ENCODE measurements at places on chromosomes 1 and 21.

GRCh38 chr21:26983576-26983975, 16.7 kb upstream of the ADAMTS5 start:
- no peak for DNase-seq

DNA sequence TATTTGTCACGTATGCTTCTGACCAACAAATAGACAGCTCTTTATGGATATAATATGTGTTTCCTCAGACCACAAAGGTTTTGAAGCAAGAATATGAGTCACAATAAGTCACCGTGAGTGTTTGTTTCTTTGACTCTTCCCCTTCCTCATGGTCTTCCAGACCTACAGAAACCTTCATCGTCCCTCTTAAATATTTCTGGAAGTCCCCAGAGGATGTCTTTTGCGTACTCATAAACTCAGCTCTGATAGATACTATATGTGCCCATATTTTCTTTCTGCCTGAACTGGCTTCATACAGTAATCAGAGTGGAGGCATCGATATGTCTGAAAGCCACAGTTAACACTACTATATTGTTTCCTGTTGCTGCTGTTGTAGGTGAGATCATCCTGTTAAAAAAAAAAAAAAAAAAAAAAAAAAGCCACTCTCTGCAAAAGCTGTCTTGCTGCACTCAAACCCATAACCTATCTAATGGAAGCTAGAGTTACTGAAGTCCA, 38.4 kb downstream of the ADAMTS1 start:
- DNase-seq: no peak

DNA sequence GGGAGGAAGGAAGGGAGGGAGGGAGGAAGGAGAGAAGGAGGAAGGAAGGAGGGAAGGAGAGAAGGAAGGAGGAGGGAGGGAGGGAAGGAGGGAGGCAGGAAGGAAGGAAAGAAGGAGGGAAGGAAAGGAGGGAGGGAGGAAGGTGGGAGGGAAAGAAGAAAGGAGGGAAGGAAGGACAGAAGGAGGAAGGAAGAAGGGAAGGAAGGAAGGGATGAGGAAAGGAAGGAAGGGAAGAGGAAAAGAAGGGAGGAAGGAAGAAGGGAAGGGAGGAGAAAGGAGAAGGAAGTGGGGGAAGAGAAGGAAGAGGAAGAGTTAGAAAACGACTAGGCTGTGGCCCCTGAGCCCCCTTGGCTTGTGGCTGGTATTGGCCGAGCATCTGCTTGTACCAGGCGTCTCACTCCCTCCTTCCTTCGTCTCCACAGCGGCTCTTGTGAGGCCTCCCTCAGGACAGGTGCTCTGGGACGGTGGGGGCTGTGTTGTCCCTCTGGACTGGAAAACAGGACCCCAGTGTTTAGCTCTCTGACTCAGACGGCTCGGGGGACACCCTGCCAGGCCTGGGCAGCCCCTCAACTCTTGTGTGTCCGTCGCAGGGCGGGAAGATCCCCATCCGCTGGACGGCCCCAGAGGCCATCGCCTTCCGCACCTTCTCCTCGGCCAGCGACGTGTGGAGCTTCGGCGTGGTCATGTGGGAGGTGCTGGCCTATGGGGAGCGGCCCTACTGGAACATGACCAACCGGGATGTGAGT, 36.2 kb upstream of the C1QA start:
- DNase-seq: no peak

- DNase-seq: no peak
Measured at GRCh38 chr1:7769673-7770412, 1.3 kb upstream of the VAMP3 start.

DNA sequence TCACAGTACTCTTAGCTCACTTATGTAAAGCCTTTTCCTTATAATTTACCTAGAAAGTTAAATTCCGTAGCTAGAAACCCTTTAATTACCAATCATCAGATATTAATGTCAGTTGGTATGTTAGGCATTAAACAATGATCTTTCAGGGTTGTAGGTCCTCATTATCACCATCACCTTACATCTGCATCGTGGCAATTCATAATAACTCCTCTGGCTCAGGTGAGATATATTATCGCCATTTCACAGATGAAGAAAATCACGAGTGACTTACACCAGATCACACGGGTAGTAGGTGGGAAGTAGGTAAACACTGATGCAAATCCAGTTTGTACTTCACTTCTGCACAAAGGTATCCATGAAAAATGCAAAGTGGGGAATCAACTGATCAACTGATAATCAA, 639 bp downstream of the NUP133 start:
- no peak for DNase-seq

DNA sequence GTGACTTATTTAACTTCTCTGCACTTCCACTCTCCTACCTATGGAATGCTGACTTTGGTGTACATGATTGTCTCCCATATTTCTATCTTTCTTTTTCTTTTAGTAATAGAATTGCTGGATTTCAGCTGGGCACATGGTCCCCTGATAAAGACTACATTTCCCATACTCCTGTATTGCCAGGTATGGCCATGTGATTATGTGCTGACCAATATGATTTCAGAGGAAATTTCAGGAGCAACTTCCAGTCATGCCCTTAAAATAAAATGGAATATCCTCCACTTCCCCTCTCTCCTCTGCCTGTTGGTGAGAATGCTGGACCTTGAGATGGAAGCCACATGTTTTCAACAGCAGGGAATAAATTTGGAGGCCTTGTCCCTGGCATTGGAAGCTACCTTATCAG, 130.7 kb upstream of the IGSF21 start:
- DNase-seq: no peak

- DNase-seq: no peak
Measured at GRCh38 chr1:208189183-208189582, 55.0 kb downstream of the PLXNA2 start.

GRCh38 chr1:66397192-66397591, 136.8 kb upstream of the SGIP1 start:
- no peak for DNase-seq

DNA sequence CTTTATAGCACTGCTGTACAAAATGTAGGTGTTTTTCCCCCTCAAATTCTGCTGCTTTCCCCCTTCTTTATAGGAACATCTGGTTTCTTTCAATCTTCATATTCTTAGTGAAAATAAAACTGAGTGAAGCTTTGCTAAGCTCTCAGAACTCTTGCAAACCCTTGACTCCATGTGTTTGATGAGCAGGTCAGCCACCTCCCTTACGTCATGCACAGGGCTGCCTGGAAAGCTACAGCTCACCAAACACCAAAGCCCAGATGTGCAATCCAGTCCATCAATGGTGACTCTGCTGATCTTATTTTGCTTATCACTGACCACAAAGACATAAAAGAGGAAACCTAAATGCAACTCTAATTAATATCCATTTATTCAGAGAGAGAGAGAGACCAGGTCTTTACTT, 5.5 kb downstream of the CACNA1E start:
- no peak for DNase-seq

DNA sequence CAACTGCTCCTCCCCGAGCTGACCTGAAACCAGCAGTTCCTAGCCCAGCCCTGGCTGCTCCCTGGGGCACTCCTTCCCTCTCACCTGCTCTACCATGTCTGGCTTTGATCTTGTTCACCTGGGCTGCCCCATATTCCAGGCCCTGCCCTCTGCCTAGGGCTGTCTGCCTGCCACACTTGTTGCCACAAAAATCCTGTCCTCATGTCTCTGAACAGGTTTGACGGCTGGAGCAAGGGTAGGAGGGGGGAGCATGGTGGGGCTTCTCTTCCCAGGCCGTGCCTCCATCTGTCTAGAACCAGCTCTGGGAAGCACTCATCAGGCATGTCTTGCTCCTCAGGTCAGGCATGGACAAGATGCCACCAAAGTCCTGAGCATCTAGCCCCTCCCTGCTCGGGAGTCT, 44.3 kb upstream of the WNT2B start:
- DNase-seq: no peak

GRCh38 chr1:69693921-69694675, 126.4 kb downstream of the LRRC7 start:
- DNase-seq: no peak

DNA sequence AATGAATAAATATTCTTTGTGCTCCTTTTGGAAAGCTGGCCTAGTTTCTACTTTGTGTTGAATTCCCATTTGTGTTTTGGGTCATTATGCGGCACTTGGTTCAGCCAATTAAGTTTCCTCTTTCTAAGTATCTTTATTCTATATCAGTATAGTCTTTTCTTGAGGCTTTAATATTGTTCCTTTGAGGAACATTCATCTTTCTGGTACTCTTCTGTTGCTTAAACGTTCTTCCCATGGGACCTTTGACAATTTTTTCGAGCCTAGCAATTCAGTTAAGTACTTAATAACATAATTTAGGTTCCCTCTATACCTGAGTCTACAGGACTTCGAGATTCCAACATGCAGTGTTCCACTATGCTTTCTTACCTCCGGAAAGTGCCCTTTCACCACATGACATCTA, 24.9 kb downstream of the ZBTB40 start:
- DNase-seq: no peak

GRCh38 chr1:66359269-66359668, 174.7 kb upstream of the SGIP1 start:
- DNase-seq: no peak

- no peak for DNase-seq
Measured at GRCh38 chr1:43009274-43009673, 50.6 kb upstream of the SLC2A1 start.

DNA sequence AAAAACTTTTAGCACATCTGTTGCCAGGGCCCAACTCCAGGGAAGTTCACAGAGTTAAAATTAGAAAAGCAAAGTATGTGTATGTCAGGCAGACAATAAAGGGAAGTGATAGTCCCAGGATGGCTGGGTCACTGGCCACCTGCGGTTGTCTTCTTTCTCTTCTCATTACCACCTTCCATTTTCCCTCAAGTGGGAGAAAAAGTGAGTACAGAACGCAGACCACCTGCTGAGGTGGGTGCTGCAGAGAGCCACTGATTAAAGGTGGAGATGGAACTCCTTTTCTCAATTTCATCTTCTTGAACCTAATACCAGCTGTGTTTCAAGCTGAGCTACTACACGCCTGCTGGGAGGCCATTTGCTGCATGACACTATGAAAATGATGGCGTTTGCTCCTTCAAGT, 88.8 kb upstream of the PDE4B start:
- DNase-seq: no peak

DNA sequence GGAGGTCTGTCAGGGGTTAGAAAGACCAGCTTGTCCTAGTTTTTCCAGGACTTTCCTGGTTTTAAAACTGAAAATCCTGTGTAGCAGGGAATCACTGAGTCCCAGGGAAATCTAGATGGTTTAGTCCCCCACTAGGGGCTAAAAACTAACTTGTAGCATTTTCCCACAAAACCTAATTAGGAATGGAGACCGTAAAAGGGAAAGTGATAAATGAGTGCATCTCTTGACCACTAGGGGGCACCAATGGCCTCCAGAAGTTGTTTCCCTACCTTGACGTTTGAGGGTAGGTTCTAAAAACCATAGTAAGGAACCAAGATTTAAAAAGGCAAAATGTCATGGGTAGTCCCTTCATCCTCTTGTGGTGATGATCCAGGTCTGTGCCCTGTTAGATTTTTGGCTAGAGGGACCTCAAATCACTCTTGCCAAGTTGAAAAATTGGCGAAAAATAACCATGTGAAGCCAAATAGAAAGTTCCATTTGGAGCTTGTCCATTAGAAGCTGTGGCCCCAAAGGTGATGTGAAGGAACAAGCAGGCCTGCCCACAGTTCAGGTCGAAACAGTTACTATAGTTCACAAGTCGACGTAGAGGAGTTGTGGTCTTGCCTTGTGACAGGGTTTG, 24.5 kb downstream of the CLIC6 start:
- no peak for DNase-seq

DNA sequence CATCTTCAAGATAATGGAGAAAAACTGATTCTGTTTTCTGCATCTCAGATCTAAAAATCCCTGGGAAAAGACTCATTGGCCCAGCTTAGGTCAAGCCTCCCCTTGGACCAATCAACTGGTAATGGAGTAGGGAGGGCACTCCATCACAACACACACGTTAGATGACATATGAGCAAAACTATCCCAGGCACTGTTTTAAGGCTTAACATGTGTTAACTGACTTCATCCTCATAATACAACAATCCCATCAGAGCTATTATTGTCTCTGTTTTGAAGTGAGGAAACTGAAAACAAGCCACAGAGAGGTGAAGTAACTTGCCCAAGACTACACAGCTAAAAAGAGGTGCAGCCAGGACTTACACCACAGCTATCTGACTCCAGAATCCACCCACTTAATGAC, 14.7 kb upstream of the CITED4 start:
- DNase-seq: no peak

- no peak for DNase-seq
Measured at GRCh38 chr1:25810341-25811299, 9.1 kb upstream of the MTFR1L start.

- DNase-seq: no peak
Measured at GRCh38 chr1:155277902-155278688, 832 bp downstream of the HCN3 start.

- peak; percentile 41 for DNase-seq
Measured at GRCh38 chr1:9302745-9303524, 10.2 kb downstream of the SPSB1 start.

GRCh38 chr1:191588905-191589304, 569.4 kb upstream of the RGS18 start:
- DNase-seq: no peak

GRCh38 chr1:206122686-206123085, 5.5 kb upstream of the AVPR1B start:
- no peak for DNase-seq

DNA sequence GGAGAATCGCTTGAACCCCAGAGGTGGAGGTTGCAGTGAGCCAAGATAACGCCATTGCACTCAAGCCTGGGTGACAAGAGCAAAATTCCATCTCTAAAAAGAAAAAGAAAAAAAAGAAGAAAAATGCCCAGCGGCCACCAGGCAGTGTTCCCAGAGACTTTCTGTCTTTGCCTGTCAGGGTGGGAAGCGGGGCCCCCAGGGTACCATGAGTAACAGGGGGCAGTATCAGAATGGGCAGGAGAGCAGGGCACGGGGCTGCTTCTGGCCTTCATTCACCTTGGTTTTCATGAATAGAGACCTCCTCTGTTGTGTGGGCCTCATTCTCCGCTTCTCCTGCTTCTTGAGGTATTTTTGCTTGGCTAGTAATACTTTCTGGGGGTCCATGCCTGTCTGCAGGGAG, 20.4 kb downstream of the SLC26A9 start:
- no peak for DNase-seq

- DNase-seq: no peak
Measured at GRCh38 chr1:229059671-229060539, 211.0 kb upstream of the RAB4A start.

DNA sequence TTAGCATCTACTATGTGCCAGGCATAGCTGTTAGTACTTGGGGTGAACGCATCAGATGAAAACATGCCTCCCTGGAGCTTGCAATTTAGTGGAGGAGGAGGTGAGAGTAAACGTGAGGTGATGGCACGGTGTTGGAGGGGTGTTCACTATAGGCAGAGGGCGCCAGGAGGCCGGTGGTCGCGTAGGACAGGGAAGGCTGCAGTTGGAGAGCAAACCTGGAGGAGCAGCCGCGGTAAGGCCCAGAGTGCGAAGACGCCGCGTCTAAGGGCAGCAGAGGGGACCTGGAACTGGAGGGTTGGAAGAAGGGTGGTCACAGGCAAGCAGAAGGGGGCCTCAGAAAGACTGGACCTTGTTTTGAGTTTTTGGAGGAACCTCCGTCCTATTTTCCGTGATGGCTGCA, 30.2 kb upstream of the TRIM17 start:
- DNase-seq: no peak

GRCh38 chr1:76613886-76614285, 253.4 kb upstream of the ST6GALNAC5 start:
- DNase-seq: no peak

GRCh38 chr1:177737456-177737855, 232.4 kb downstream of the SEC16B start:
- DNase-seq: no peak

- DNase-seq: no peak
Measured at GRCh38 chr1:244056577-244056976, 5.5 kb downstream of the ZBTB18 start.

GRCh38 chr21:29077651-29078090, 4.2 kb upstream of the CCT8 start:
- DNase-seq: no peak
